ENCODE measurements at places on chromosomes 12 and 14.

- peak; percentile 36 for DNase-seq
- H3K4me1 ChIP-seq: no peaks in the 10 kb centered on the region
- H3K36me3 ChIP-seq: no peaks in the 10 kb centered on the region
- H3K27me3 ChIP-seq: no peaks in the 10 kb centered on the region
- no peak overlapping the region for H3K4me3 ChIP-seq
These were observed 90.4 kb downstream of the PIWIL1 start for GRCh38 chr12:130428116-130428515.

- no peak overlapping the region for H3K4me3 ChIP-seq
- DNase-seq: no peak
- no peaks in the 10 kb centered on the region for H3K27me3 ChIP-seq
- H3K4me1 ChIP-seq: no peaks in the 10 kb centered on the region
These were observed 187.7 kb upstream of the DCN start for GRCh38 chr12:91370086-91370868.

GRCh38 chr12:45575417-45575816, 154.1 kb upstream of the ARID2 start:
- no peaks in the 10 kb centered on the region for H3K27me3 ChIP-seq
- no peak for DNase-seq
- H3K36me3 ChIP-seq: no peaks in the 10 kb centered on the region
- no peak overlapping the region for H3K27ac ChIP-seq

DNA sequence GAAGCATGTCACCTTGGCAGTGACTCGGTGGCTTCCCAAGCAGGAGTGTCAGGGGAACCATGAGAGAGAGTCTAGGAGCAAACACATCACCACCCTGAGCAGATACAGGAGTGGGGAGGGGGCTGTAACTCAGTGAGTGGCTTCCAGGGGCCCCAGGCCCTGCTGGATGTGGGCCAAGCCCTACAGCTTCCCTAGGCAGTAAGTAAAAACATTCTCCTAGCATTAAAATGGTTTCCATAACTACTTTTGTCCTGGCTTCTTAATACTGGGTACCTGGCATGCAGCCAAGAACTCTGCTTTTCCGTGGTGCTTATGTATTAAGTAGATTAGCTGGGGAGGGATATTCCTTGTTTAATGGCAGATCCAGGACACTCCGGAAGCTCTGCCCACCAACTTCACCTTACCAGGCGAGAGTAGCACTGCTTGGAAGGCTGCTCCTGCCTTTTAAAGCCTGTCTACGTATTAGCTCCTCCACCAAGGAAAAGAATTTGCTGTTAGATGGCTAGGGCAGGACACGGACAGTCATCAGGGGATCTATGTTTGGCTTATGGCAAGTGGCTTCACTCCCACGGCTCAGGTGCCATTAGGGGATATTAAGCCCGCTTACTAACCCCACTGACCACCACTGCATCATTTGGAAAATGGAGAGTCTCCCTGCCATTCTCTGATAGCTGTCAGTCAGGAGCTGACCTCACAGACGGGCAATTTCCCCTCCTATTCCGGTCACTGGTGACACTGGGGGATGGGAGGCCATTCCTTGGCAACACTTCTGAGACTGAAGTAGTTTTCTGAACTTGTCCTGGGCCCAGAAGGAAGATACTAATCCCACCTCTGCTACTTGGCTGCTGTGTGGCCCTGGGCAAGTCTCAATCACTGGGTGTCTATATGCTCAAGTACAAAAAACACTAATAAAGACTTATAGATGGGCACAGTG, 22.8 kb downstream of the OTUB2 start:
- no peaks in the 10 kb centered on the region for H3K27me3 ChIP-seq
- DNase-seq: no peak
- H3K36me3 ChIP-seq: peaks cover 75% of the 10 kb centered on the region
- H3K4me1 ChIP-seq: no peaks in the 10 kb centered on the region

- peak overlapping the region; percentile 30 for H3K4me3 ChIP-seq
- H3K36me3 ChIP-seq: no peaks in the 10 kb centered on the region
- DNase-seq: peak; percentile 2
- peak overlapping the region; percentile 73 for H3K27ac ChIP-seq
These were observed 40.1 kb upstream of the DCN start for GRCh38 chr12:91222746-91223145.

DNA sequence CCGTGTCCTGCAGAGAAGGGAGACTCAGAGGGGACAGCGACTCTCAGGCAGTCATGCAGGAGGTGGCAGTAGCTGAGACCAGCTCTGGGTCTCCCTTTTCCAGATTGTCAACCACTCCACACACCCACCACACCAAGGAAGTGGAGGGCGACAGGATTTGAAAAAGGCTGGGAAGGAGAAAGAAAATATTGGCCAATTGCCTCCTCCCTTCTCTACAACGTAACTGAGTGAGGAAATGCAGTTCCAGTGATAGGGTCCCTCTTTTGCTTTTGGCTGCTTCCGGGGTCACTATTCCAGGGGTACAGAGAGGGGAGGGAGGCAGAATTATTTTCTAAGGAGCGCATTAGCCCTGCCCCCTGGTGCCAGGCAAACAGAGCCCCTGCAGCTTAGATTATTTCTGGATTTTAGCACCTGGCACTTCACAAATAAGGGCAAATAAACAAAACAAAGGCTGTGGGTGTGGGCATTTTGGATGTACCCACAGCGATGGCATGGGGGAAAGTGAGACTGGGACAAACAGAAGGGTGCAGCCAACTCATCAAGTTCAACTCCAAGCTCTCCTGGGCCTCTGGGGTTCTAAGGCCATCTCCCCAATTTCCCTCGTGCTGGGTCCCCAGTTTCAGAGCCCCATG, 20.4 kb downstream of the ASB2 start:
- peaks cover 16% of the 10 kb centered on the region for H3K4me1 ChIP-seq
- no peak overlapping the region for H3K27ac ChIP-seq
- no peak overlapping the region for H3K4me3 ChIP-seq
- H3K36me3 ChIP-seq: no peaks in the 10 kb centered on the region

GRCh38 chr12:124871297-124871696, 7.6 kb upstream of the SCARB1 start:
- no peak overlapping the region for H3K27ac ChIP-seq
- H3K36me3 ChIP-seq: no peaks in the 10 kb centered on the region
- H3K4me3 ChIP-seq: no peak overlapping the region
- no peaks in the 10 kb centered on the region for H3K27me3 ChIP-seq
- H3K4me1 ChIP-seq: peaks cover 5% of the 10 kb centered on the region

- peak; percentile 77 for DNase-seq
- H3K27ac ChIP-seq: no peak overlapping the region
- no peaks in the 10 kb centered on the region for H3K36me3 ChIP-seq
- peak overlapping the region; percentile 19 for H3K4me3 ChIP-seq
These were observed 18.3 kb downstream of the TBX3 start for GRCh38 chr12:114665411-114666260.

- H3K27me3 ChIP-seq: no peaks in the 10 kb centered on the region
- DNase-seq: no peak
- no peaks in the 10 kb centered on the region for H3K36me3 ChIP-seq
- H3K4me3 ChIP-seq: no peak overlapping the region
- H3K27ac ChIP-seq: no peak overlapping the region
- H3K4me1 ChIP-seq: peaks cover 22% of the 10 kb centered on the region
These were observed 77.7 kb downstream of the PPP2R5C start for GRCh38 chr14:101839236-101839635.

DNA sequence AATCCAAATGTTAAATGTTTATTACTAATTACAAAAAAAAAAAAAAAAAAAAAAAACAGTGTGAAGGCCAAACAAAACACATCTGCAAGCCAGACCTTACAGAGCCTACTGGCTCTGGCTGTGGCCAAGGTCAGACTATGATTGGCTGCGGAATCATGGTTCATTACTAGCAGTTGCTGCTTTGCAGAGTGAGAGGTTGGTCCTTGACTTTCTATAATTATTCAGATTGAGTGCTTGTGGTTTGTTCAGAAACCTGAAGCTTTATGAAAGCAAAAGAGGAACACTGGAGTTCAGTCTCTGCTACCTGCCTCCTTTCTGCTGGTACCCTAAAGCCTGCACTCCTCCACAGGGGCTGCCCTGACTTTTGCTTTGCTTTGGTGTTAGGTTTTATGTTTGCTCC, 550.9 kb downstream of the BCL11B start:
- H3K27ac ChIP-seq: no peak overlapping the region
- no peak for DNase-seq
- H3K36me3 ChIP-seq: no peaks in the 10 kb centered on the region
- no peaks in the 10 kb centered on the region for H3K27me3 ChIP-seq

- H3K27me3 ChIP-seq: no peaks in the 10 kb centered on the region
- H3K4me1 ChIP-seq: peaks cover 24% of the 10 kb centered on the region
- peak overlapping the region; percentile 79 for H3K4me3 ChIP-seq
These were observed 13.9 kb upstream of the NR4A1 start for GRCh38 chr12:52037248-52037861.

DNA sequence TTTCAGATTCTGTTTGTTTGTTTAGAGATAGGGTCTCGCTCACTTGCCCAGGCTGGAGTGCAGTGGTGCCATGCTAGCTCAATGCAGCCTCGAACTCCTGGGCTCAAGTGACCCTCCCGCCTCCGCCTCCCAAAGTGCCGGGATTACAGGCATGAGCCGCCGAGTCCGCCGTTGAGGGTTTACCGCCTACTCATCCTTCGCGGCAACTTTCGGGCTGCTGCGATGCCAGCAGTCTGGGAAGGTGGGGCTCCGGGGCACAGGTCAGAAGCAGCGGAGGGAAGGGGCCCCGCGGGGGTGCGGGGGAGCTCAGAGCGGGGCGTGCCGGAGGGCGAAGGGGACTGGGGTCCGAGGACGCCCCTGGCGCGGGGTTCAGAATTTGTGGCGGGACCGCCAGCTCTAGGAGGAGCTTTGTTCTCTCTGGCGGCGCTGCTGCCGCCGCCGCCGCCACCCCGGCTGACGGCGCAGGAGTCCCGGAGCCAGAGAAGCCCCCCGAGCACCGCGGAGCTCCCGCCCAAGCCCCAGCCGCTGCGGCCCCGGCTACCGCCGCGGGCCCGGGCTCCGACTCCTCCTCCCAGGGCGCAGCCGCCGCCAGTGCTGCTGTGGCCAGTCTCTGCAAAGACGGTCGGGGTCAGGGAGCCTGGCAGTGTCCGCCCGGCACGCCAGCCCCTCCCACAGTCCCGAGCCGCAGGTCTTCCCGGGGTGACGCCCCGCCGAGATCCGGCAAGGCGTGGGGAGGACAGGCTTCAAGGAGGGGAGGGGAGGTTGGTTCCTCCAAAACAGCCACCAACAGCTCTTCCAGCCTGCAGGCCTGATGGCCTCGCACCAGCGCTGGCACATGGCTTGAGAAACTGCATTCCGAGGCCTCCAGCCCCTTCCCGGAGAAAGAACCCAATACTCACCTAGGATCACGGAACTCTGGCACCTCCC, 10.9 kb upstream of the KRT77 start:
- peaks cover 72% of the 10 kb centered on the region for H3K27me3 ChIP-seq
- no peak for DNase-seq
- H3K27ac ChIP-seq: no peak overlapping the region
- no peaks in the 10 kb centered on the region for H3K36me3 ChIP-seq

DNA sequence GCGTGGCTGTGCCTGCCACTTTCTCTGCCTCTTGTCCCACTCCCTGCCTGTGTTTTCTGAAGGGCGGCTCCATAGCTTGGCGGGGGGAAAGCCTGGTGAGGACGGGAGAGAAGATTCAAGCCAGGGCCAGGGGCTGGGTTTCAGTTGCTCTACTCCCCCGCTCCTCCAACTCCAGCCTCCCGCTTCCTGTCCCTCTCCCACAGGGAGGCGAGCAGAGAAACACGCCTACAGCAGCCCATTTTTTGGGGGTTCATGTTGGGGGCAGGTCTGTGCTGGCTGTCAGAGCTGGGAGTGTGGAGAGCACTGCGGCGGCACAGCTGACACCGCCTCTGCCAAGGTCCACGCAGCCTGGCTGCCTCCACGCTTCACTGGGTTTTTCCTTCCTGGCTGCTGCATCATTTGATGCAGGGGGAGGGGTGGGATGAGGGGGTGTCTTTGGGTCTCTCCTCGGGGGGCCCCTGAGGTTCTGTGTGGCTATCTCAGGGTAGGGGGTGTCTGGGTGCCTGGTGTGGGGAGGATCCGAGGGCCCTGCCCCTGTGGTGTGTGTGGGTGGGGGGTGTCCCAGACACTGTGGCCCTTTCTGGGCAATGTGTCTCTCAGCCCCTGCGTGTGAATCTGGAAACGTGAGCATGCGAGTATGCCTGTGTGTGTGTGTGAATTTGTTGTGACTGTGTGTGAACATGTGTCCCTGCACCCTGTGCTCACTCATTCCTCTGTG, 10.7 kb upstream of the KRT80 start:
- peak overlapping the region; percentile 56 for H3K4me3 ChIP-seq
- H3K36me3 ChIP-seq: no peaks in the 10 kb centered on the region
- peaks cover 63% of the 10 kb centered on the region for H3K4me1 ChIP-seq

DNA sequence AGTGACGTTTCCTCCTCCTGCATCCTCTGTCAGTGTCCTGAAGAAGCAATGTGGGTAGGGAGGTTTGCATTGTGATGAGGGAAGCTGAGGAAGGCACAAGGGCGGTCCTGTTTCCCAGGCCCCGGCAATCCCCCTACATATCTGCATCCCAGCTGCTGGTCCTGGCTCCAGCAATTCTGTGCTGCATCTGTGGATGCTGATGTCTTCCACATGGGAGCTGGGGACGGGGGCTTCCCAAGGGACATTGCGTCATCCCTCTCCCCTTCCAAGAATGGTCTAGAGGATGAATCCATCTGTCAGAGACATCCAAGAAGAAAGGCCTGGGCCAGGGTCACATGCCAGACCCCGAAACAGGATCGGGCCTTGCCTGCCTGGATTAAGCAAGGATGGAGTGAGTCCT, 52.1 kb downstream of the TSPAN11 start:
- no peak for DNase-seq
- H3K4me1 ChIP-seq: no peaks in the 10 kb centered on the region
- no peaks in the 10 kb centered on the region for H3K27me3 ChIP-seq

Measured in osteoblast (primary cell).